AG08395 (cell line): ENCODE measurements at places on chromosomes 11 and 22.

- no peak for DNase-seq
Observed at GRCh38 chr11:76861490-76861953, 804 bp downstream of the ACER3 start.

- DNase-seq, result no peak
Observed at GRCh38 chr22:34645375-34645774, 420.6 kb upstream of the ISX start.

DNA sequence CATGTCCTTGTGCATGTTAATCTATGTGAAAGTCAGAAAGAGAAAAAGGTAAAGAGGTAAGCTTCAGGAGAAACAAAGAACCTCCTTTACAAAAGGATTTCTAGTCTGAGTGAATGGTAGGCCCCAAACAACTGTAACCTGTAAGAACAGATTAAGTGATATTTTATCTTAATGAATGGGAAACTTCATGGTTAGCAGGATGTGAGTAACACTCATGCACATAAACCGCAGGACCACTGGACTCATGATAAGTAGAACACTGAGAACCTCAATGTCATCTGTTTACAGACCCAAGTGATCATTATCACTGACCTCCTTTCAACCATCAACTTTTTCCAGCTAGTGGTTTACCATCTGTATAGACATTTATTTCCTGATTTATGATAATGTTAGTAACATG lies 19.9 kb downstream of the OR8G5 start:
- DNase-seq, result no peak

- no peak for DNase-seq
Observed at GRCh38 chr11:7186190-7186589, 65.5 kb upstream of the SYT9 start.

GRCh38 chr11:121533601-121534000 lies 80.8 kb upstream of the SORL1-AS1 start:
- no peak for DNase-seq
